ENCODE measurements at places on chromosomes 2 and 18.

- DNase-seq = no peak
Observed at GRCh38 chr2:216857131-216857550, 2.7 kb downstream of the TNP1 start.

- DNase-seq = no peak
Observed at GRCh38 chr2:1900732-1901131, 156.4 kb upstream of the PXDN start.

GRCh38 chr2:36655453-36655852, 41.1 kb upstream of the VIT start:
- DNase-seq = no peak

- DNase-seq = no peak
Observed at GRCh38 chr18:36265015-36265414, 32.5 kb upstream of the FHOD3 start.

All from lung microvascular endothelial cell (primary cell).